ENCODE measurements at places on chromosomes 1 and 21. TPM values are rescaled to one million over a fixed set of nuclear protein-coding genes. Genes with fewer than 3 reads are reported as not detected.

Gene OR2L5
- total RNA-seq: not detected

Gene PPCS
- 49.5 TPM for total RNA-seq

Gene EPHX1
- total RNA-seq: 122 TPM

Gene SF3B4
- 18.6 TPM for total RNA-seq

Gene STYXL2
- not detected for total RNA-seq

Gene INAVA
- total RNA-seq: under 0.01 TPM

Gene LCE7A
- not detected for total RNA-seq

Gene LCE1D
- total RNA-seq: not detected

Gene PPFIA4
- total RNA-seq: 29.6 TPM

Gene CFHR2
- not detected for total RNA-seq

Gene ZBTB17
- total RNA-seq: 19.3 TPM

Gene ZYG11A
- 0.22 TPM for total RNA-seq
